ENCODE measurements at places on chromosomes 11 and 22. TPM values are rescaled to one million over a fixed set of nuclear protein-coding genes. Genes with fewer than 3 reads are reported as not detected.

GRCh38 chr11:34788642-34789041, 127.5 kb downstream of the APIP start:
- DNase-seq, result no peak

GRCh38 chr11:131885431-131885830, 515.0 kb downstream of the NTM start:
- DNase-seq, result no peak

DNA sequence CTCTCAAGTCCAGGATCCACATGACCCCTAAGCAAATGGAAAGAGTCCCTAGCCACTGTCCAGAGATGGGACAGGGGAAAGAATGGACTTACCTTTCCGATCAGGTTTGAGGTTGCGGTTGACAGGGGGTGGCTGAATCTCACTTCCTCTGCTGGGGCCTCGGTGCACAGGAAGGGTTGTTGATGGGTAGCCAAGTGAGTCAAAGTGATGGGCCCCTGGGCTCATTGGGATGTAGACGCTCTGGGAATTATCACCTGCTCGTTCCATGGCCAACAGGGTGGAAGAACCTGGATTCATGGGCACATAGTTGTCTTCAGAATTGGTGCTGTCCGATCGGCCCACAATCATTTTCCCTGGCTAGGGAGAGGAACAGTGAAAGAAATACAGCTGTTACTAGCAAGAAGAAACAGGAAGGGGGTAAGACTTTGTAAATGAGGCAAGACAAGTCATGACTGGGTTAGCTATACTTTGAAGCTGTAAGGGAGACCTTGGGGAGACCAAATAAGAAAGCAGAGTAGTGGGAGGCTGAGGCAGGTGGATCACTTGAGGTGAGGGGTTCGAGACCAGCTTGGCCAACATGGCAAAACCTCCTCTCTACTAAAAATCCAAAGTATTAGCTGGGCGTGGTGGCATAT, 34.7 kb downstream of the USP35 start:
- no peak for DNase-seq

GRCh38 chr11:72745511-72745910, 6.7 kb downstream of the ARAP1 start:
- no peak for DNase-seq

The TYR gene
- total RNA-seq, result not detected

The APOL6 gene
- total RNA-seq, result 6.7 TPM

The MS4A15 gene
- not detected for total RNA-seq

Data from PC-3 (cell line).